Activated gamma-delta T cell treated with anti-CD3 and anti-CD28 coated beads, Interleukin-2, amount 50 U/mL, for 16 hours (primary cell): ENCODE measurements at places on chromosomes 5 and 9.

- no peak for DNase-seq
Observed at GRCh38 chr9:113219969-113220368, 1.1 kb downstream of the FKBP15 start.

- no peak for DNase-seq
Observed at GRCh38 chr9:128025736-128026135, 41.4 kb downstream of the NAIF1 start.

DNA sequence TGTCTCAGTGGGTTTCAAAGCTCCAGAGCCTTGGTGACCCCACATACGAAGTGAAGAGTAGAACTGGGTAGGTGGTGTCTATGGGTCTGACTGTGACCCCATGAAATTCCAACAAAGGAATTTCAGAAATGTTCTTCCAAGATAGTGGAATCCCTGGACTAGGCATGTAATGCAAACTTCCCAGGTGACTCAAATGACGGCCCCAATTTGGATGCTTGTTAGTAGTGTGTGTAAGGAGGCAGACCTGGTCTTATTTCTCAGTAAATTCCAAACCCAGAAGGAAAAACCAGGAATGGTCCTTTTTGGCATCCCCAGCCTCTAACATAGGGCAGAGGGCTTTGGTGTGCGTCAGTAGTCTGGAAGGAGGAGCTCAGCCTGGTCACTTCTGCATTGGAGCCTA, 43.6 kb upstream of the ABCA1 start:
- no peak for DNase-seq

- DNase-seq = no peak
Observed at GRCh38 chr5:150542933-150543445, 35.1 kb downstream of the NDST1 start.

- DNase-seq = no peak
Observed at GRCh38 chr9:120690372-120690771, 23.9 kb downstream of the MEGF9 start.

DNA sequence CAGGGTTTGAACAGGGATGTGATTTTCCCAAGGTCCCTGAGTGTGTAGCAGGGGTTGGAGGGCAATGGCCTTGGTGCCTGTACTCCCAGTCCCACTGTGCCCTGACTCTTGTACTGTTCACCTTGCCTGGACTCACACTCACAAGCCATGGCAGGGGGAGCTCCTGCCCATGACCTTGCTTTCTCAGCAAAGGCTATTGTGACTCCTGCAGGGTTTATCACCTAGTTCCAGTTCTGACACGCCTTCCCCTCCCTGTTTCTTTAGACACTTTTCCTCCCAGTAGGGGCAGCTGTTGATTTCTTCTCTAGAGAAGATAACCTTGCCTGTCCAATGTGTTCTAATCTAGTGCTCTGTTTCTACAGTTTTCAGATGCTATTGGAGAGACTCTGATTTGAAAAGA, 139.5 kb downstream of the FSTL4 start:
- no peak for DNase-seq

- no peak for DNase-seq
Observed at GRCh38 chr5:6498968-6499367, 50.3 kb downstream of the UBE2QL1 start.

DNA sequence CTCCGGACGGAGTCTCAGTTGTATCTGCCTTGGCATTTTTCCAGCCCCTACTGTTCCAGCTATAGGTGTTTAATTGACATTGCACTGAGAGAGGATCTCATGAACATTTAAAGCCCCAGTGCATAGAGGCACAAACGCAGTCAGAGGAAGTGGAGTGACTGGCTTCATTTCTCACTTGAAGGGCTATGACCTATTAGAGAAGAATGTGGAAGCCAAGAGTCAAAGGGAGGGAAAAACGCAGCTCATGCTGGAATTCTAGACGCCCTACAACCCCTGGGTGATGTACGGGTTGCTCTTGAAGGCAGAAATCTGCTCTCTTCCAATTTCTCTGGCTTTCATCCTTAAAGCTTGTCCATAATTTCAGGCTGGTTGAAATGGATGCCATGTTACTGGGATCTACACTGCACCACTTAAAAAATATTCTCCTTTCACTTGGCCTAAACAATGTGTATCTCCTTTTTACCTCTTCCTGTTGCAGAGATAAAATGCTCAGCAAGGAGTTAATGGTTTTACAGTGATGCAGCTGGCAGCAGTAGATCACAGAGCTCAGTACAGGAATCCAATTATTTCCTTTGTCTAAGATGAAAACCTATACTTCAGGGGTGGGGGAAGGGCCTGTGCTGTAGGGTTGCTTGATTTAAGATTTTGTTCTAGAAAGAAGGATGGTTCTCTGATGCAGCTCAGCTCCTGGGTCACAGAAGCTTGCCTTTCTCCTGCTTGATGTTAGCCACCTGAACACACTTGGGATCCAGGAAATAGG, 61.8 kb upstream of the MAMDC2 start:
- no peak for DNase-seq

- DNase-seq = no peak
Observed at GRCh38 chr5:136123236-136123768, 9.3 kb upstream of the SMAD5 start.

GRCh38 chr9:131625790-131626670, 80.7 kb downstream of the PRRT1B start:
- DNase-seq = no peak

GRCh38 chr5:17190799-17191391, 26.5 kb upstream of the BASP1 start:
- DNase-seq = no peak

DNA sequence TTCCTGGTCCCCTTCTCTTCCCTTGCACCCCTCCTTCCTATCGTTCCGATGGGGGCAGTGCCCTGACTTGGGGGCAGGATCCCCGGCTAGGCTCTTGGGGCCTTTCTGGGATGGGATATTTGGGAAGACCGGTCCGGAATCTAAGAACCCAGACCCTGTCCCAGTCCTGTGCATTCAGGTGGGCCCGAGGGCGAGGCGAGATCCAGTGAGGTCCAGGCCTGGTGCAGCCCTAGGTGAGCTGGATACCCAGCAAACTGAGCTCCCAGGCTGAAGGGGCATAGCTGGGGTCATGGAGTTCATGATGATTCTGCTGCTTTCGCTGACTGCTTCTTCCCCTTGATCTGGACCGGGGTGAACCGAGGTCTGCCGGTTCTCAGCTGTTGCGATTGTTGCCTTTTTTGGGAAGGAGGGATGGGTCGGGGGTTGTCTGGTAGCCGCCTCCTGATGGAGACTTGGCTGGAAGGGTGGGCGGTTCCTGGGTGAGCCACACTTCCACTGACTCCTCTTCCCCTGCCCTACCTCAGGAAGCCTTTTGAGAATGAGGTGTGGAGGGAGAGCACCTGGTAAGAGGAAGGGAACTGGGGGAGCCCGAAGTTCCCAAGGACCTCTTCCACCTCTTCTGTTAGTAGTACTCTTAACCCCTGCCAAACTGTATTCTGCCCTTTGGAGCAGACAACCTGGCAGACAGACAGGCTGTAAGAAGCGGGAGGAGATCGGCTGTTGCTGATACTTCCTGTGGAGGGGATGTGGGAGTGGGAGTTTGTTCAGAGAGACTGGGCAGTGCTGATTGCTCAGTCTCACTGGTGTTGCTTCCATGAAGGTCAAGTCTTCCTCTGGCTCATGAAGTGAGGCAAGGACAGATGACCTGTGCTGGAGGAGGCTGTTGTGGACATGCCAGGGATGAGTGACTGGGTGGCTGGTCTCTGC, 1.0 kb downstream of the LRRC8A start:
- DNase-seq = no peak

GRCh38 chr9:726005-726404, 115.5 kb upstream of the DMRT1 start:
- DNase-seq = no peak

- no peak for DNase-seq
Observed at GRCh38 chr9:98774746-98775145, 21.6 kb downstream of the ANKS6 start.

GRCh38 chr5:157708866-157709265, 22.4 kb upstream of the THG1L start:
- DNase-seq = no peak

DNA sequence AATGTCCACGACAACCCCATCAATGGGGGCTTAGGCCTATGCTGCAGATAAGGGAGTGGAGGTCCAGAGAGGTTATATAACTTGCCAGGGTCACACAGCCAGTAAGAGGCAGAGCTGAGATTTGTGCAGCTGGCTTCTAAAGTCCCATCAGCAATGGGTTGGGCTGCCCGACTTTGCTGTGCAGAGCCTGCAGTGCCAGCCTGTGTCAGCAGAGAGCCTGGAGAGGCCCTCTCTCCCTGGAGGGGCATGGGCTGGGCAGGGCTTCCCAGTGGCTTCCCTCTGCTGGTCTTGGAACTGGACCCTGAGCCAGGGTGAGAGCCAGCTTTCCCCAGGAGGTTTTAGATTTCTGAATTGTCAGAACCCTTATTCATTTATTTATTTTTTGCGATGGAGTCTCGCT, 77.2 kb upstream of the RAPGEF1 start:
- no peak for DNase-seq

- DNase-seq = no peak
Observed at GRCh38 chr5:150118561-150119229, 32.3 kb upstream of the CSF1R start.

GRCh38 chr9:129496473-129497004, 124.4 kb downstream of the C9orf50 start:
- peak; percentile 78 for DNase-seq

DNA sequence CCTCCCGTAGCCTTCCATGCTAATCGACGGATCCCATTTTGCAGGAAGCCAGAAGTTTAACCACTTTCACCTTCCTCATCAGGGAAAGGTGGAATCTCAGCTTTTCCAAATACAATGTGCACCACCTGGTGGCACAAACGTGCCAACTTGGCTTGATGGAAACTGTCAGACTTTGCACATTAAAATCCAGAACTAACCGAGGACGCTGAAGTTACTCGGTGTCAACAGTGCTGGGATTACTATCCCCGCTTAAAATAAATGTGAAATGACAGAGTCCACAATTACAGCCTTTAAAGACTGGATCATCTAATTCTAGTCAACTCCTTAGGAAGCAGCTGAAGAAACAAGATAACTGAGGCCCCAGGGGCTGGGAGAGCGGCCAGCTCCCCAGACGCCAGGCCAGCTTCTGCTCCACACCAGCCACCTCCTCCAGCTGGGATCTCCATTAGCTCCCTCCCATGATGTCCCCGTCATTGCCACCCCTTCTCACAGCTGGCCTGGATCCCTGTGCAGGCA, 50.1 kb upstream of the RETREG1 start:
- DNase-seq = no peak

DNA sequence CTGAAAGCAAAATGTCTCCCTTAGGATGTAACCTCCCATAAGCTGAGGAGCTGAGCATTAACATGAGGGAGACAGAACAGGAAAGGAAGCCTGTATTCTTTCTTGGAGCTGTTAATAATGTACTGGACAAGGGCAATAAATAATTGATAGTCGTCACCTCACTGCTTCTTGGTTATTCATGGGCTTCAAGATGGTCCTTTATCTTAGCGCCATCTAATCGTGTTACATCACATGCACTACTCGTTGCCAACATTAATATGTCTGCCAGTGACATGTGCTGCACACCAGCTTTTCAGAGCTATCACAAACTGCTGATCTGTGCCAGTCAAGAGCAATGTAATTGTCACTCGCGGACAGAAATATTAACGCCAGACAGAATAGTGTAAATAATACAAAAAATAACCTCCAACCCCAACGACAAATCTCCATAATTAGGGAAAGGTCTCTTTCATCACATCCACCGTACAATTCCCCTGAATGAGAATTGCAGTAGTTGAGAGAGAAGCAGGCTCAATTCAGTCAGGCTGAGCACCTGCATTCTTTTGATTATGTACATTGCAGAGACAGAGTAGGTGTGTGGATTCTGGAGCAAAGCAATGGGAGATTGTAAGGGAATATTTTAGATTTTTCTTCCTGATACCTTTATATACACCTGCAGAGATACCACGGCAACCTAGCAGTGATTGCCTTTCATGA, 267.1 kb downstream of the SPATA31D1 start:
- DNase-seq = no peak

GRCh38 chr9:87556821-87557220, 59.2 kb downstream of the DAPK1 start:
- DNase-seq = no peak

- DNase-seq = no peak
Observed at GRCh38 chr9:33877727-33878489, 60.9 kb downstream of the UBE2R2 start.

DNA sequence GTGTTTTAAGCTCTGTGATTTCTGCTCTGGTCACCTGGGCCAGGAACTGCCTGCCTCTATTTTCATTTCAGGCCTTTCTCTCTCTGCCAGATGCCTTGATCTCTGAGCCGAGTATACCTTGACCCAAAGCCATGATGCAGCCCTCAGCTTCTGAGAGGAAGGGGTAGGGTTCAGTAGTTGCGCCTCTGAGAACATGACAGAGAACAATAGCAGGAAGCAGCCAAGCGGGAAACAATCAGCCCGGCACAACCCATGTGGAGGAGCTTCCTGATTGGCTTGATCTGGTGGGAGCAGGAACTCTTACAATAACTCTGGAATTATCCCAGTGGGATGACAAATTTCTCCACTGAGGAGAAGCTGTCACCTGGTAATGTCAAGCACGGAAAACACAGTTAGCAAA, 127.4 kb downstream of the PALM2AKAP2 start:
- no peak for DNase-seq

- no peak for DNase-seq
Observed at GRCh38 chr5:19018822-19019221, 969.2 kb downstream of the CDH18 start.

- DNase-seq = no peak
Observed at GRCh38 chr5:89584339-89584956, 701.5 kb upstream of the MEF2C start.

DNA sequence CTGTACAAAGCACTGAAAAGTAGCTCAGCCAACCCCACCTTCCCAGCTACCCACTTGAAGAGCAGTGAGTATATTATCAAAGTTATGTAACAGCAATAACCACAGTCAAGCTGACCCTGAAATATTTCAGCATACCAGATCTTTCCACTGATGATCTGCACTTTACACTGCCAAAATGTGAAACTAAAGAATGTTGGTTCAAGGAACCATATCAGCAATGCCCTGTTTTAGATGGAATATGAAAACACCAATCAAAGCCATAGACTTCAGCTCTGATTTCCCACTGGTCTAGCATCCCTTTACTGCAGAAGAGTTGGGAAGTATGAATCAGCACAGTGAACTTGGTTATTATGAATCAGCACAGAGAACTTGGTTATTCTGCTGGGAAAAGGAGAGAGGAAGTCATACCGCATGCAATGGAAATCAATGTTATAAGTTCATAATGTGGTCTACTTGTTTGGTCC, 20.0 kb downstream of the CEMIP2 start:
- DNase-seq = no peak
